A549 (cell line): ENCODE measurements at places on chromosomes 1 and 21.

DNA sequence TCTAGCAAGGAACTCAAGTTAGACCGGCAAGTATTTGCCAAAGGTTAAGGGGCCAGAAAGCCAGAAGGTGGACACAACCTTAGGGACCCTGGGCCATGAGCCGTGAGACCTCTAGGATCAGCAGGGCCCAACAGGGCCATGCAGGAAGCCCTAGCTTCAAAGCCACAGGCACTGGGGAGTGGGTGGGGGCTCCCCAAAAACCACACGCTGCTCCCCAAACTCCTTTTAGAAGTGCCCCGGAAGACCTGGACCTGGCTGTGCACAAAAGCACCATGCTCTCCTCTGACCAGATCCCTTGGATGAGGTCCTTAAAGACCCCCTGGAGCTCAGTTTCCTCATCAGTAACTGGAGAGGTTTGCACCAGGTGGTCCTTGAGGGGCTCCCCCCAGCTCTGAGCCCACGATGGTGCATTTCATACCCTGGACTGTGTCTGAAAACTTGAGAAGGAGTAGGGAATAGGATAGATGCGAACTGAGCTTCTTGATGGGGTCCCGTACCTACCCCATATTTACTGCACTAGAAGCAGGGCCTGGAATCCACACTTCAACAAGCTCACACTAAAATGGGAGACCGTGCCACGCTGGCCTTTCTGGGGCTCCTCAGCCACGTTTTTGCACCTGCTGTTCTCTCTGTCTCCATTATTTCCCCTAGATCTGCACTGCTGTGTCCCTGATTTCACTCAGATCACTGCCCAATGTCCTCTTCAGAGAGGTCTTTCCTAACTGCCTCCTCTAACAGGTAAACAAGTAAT is 40.6 kb upstream of the LBR start:
- DNase-seq, result no peak

GRCh38 chr1:206935491-206936067 is 10.7 kb downstream of the PIGR start:
- peak; percentile 68 for DNase-seq

DNA sequence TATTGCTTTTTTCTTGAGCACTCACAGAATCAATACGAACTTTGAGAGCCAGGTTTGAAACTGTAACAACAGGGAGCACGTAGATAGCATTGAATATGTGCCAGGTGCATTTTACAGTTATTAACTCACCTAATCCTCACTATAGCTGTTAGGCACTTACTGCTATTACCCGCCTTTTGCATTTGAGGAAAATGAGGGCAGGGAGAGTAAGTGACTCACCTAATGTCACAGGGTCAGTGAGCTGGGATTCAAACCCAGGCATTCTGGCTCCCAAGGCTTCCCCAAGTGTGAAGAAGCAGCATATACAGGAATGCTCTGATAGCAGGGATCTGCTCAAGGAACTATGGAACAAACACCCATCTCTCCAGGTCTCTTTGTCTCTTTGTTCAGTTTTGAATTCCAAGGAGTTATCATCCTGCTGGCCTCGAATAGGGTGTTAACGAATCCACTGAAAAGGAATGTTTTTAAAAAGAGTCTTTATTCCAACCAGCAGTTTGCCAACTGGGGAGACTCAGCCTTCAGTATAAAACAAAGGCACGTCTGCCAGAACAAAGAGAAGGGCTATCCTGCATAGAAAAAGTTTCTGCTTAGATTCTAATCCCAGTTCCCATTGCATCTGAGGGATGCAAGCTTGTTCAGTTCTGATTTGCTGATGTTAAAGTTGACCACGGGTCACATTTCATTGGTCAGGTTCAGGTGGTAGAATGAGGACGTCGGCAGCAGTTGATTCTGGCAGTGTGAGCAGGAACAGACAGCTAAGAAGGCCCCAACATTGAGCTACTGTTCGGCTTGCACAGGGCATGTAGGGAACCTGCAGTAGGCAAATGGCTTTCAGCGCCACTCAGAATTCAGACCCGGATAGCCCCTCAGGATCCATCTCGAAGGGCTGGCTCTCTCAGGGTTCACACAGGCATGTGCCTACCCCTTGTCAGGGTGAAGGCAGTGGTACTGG is 22.1 kb downstream of the TRIM67 start:
- no peak for DNase-seq

DNA sequence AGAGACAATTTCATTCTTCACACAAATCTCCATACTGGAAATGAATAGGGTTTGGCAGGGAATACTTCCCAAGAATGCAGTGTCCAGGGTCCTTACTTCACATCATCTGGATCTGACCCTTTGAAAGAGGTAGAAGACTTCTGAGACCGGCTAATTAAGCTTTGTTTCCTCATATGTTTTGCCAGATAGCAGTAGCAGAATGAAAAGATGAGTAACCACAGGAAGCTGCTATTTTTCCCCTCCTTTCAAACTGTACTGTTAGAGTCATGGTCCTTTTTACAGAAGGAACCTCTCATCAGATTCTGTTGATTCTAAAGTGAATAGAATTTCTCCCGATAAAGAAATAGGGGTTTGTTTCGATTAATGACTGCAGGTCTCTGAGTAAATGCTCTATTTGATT is 1.4 kb upstream of the OLFML3 start:
- DNase-seq, result no peak

GRCh38 chr21:25925064-25925800 is 190.5 kb downstream of the GABPA start:
- DNase-seq, result no peak

GRCh38 chr1:185603158-185603557 is 131.0 kb upstream of the HMCN1 start:
- no peak for DNase-seq

DNA sequence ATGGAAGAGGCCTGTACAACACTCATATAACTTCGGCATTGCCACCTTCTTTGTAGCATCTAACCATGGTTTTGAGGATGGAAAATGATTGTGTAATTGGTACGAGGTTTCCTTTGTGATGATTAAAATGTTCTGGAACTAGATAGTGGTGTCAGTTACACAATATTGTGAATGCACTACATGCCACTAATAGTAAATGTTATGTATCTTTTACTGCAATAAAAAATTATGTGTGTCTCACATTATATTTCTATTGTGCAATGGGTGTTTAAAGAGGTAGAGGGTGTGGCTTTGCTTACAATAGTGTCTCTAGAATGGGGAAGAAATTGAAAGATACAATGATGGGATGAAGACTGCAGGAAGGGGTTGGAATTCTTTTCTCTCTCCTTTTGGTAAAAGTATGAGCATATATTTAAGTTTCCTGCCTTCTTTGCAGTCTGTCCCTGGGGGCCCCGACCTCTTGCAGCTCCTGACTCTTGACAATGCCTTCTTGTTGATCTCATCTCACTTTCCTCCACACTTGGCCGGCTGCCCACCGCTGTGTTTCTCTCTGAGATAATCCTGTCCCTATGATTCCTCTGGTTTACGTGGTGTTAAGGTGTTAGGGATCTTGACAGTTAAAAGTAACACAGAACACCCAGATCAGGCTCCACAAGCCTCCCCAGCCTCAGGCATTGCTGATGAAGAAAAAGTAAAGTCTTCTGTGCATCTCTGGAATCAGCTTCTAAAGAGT is 39.3 kb downstream of the MTARC1 start:
- DNase-seq, result no peak

DNA sequence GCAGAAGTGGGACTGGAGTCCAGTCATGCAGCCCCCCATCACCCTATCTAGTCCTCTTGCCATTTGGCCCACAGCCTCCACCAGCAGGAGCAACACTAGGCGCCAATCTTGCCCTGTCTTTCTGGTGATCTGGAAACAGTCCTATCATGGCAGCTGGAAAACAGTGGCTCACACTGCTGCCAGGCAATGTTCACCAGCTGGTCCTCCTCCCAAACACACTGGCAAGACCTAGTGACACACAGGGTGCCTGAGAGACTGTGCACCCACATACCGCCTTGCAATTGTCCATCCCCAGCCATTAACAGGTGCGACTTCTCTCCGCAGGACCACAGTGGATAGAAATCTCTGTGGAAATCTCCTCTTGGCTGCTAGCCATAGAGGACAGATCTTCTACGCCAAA is 105.5 kb downstream of the HIVEP3 start:
- no peak for DNase-seq

- no peak for DNase-seq
Observed at GRCh38 chr1:6133146-6133895, 46.8 kb downstream of the CHD5 start.

DNA sequence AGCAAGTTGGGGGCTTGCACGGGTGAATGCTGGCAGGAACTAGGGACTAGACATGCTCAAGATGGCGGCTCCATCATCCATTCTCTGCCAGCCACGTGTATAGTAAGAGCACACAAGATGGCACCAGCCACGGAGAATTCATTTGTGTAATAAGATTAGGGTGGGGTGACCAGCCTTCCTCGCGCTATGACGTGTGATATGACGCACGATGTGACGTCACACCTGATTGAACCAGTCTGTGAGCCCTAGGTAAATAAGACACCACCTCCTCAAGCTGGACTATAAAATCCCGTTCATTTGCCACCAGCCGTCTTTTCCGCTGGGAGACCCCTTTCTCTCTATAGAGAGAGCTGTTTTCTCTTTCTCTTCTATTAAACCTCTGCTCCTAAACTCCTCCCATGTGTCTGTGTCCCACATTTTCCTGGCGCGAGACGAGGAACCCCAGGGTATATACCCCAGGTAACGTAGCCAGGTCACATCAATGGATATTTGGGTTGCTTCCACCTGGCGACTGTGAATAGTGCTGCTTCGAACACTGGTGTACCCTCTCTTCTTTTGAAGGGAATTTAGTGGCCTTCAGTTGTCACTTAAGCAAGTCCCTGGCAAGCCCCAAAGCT is 18.1 kb upstream of the COG2 start:
- no peak for DNase-seq

GRCh38 chr1:101996825-101997465 is at the start of gene OLFM3:
TSS of gene OLFM3 (minus strand) at chr1:101996926.
- no peak for DNase-seq

GRCh38 chr1:6545276-6546112 is 8.8 kb downstream of the NOL9 start:
- no peak for DNase-seq
